ENCODE measurements at places on chromosomes 1 and 21.
A peak's percentile ranks its signal among the peaks of the same experiment; 100 is the strongest.

DNA sequence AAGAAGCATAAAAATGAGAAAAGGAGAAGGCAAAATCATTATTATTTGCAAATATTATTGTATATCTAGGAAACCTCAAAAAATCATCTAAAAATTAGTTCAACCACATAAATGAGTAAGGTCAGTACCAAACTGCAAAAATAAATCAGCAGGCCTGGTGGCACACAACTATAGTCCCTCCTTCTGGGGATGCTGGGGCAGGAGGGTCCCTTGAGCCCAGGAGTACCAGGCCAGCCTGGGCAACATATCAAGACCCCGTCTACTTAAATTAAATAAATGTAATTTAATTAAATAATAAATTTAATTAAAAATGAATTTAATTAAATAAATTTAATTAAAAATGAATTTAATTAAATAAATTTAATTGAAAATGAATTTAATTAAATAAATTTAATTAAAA is 40.3 kb upstream of the TRIM67 start:
- DNase-seq, result no peak

GRCh38 chr1:109499081-109499480 is 5.2 kb downstream of the CYB561D1 start:
- DNase-seq, result no peak

- DNase-seq, result peak; percentile 22
Measured at GRCh38 chr1:228087771-228088251, 5.3 kb downstream of the ARF1 start.

DNA sequence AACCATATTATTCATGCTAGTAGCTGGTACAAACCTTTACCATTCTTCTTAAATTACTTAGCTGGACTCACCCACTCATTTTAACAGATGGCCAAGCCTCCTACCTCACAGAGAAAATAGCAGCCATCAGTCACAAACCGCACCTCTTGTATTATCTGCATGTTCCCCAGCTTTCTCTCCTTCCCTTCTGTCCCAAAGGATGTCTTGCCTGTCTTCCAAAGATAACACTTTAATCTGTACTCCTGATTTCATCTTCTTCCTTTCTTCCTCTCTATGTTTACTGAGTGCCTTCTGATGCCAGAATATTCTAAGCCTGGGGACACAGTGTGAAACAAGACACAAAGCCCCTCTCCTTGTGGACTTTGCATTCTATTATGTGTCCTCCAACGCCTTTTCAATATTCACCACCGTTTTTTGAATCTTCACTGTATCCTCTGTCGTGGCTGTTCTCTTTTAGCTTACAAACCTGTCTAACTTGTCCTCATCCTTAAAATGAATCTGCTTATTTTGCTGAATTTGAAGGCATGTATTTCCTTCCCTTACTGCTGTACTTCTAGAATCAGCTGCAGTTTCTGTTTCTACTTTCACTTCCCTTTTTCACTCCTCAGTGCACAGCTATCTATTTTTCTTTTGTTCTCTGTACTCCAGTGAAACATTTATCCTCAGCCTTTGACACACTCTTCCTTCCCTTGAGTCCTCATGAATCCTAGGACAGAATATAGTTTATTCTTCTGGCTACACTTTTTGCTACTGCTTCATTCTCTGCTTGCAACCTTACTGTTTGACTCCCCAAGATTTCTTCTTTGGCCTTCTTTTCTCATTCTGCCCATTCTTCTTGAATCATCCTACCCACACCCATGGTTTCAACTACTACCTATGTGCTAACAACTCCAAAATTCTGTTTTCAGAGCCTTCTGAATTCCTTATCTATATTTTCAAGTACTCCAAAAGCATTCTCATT is 216.9 kb upstream of the SAMSN1 start:
- peak; percentile 49 for DNase-seq

GRCh38 chr1:193013707-193014106 is 45.5 kb downstream of the UCHL5 start:
- DNase-seq, result no peak

DNA sequence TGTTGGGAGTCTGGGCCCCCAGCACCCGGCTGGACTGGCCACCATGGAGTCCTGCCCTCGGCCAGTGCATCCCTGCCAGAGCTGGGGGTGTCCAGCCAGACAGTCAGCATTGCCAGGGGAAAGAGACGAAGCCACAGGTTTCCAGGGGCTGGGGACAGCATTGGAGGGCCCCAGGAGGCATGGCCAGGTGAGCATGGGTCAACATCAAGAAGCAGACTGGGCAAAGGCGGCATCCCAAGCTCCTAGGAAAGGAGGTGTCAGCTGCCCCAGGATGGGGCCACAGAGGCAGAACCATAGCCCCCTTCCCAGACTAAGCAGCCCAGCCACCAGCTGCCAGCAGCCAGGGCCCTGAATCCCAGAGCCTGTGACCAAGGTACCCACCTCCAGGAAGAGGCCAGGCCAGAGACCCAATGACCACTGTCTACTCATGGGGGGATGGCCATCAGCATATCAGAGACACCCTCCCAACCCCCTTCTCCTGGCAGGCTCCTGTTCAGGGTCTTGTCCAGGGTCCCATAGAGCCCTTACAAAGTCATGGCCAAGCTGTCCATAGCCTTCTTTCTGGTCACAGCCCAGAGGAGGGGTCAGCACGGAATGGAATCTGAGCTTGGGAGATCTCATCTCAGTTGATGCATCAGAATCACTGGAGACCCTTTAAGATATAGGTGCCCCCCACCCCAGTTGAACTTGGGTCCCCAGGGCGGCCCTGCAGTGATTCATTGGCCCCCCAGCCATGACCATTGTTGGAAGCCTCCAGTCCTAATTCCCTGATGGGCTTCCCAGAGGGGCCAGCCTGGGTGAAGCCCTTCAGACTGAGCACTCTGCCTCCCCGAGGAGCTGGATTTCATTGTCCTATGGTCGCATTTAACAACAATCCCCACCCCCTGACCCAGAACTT is 32.5 kb downstream of the WNT3A start:
- DNase-seq, result no peak
